ENCODE measurements at places on chromosomes 4 and X.

DNA sequence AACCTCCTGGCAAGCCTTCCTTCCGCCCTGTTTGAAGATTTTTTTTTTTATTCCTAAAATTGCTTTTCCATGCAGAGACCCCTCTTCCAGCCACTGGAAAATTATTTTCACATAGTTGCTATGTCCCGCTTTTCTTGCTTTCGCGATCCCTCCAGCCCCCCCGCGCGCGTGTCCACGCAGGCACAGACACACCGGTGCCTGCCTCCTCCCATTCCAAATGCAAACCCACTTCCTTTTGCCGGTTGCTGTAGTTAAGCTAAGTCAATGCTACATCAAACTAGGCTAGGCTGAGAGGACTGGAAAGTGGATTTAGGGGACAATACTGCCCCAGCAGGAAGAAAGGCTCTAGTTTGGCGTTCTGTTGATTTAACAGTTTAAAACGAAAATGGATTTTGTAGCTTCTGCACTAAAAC, 111.0 kb downstream of the DHX15 start:
- DNase-seq: no peak

- peak; percentile 62 for DNase-seq
Measured at GRCh38 chrX:136747003-136747986, 33.4 kb downstream of the ARHGEF6 start.

DNA sequence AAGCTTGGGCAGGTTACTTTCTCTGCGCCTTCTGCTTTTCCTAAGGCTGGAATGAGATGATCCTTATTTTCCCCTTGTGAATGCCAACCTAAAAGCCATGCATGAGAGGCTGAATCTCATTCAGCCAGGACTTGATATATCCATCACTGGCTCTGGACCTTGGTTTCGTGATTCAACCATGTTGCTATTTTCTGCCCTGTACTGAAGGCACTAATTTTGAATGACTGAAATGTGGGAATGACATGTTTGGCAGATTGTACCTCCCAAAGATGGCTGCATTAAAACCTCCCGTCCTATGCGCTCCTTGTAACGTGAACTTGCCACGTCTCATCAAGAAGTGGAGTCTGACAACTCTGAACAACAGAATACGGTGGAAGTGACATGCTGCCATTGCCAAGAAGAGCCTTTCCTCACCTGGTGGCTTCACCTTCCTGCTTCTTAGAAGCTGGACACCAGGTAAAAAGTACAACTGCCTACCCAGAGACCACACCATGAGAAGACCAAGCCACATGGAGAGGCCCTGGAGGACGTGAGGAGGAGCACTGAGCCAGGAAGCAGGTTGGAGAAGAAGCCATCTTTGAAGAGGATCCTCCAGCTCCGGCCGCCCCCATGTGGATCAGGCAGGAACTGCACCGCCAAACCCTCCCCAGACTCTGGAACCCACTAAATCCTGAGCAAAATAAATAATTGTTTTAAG, 174.5 kb downstream of the NSUN7 start:
- peak; percentile 46 for DNase-seq

- DNase-seq: no peak
Measured at GRCh38 chr4:70437197-70437596, 34.8 kb upstream of the MUC7 start.

DNA sequence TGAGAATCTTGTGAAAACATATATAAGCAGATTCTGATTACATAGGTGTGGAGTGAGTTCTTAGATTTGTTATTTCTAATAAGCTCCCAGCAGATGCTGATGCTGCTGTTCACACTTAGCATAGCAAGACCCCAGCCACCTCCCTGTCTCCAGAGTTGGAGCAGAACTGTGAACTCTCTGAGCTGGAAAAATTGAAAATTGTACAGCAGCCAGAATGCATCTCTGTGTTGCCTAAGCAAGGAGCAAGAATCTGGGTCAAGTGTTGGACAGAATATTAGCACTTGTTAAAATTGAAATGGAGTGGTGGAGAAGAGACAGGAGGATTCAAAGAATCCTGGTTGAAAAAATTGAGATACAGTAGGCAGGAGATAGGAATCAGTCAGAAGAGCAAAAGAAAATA, 146.6 kb upstream of the FAM47C start:
- DNase-seq: no peak

DNA sequence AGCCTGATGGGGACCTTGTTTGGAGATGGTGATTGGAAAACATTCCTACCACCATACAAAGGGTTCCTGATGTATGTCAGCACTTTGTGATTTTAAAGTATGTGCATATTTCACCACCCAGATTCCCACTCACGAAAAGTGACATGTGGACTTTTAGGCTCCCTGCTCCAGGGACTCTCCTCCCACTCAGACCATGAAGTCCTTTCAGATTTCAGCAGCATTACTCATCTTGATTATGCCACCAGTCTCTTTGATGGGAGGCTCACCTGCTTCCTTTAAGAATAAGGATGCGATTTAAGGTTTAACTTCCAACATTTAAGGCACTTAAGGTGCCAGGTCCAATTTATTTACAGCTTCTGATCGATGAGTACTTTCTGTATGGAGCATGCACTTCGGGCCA, 204.4 kb downstream of the PPARGC1A start:
- no peak for DNase-seq

- DNase-seq: no peak
Measured at GRCh38 chr4:168551945-168552695, 55.3 kb downstream of the PALLD start.

DNA sequence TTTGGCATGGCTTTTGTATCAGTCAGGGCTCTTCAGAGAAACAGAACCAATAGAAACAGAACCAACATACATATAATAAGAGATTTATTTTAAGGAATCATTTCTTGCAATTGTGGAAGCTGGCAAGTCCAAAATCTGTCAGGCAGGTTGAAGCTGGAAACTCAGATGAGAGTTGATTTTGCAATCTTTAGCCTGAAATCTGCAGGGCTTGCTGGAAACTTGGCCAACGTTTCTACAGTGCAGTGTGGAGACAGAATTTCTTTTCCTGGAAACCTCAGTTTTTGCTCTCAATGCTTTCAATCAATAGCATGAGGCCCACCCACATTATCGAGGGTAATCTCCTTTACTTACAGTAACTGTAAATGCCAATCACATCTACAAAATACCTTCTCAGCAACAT, 45.4 kb downstream of the COMMD8 start:
- DNase-seq: no peak

- no peak for DNase-seq
Measured at GRCh38 chr4:119625761-119626160, 2.8 kb downstream of the PDE5A start.

- no peak for DNase-seq
Measured at GRCh38 chr4:32745351-32745750, 2025.2 kb downstream of the PCDH7 start.
